HFF-Myc (cell line): ENCODE measurements at places on chromosomes 2 and 18.

DNA sequence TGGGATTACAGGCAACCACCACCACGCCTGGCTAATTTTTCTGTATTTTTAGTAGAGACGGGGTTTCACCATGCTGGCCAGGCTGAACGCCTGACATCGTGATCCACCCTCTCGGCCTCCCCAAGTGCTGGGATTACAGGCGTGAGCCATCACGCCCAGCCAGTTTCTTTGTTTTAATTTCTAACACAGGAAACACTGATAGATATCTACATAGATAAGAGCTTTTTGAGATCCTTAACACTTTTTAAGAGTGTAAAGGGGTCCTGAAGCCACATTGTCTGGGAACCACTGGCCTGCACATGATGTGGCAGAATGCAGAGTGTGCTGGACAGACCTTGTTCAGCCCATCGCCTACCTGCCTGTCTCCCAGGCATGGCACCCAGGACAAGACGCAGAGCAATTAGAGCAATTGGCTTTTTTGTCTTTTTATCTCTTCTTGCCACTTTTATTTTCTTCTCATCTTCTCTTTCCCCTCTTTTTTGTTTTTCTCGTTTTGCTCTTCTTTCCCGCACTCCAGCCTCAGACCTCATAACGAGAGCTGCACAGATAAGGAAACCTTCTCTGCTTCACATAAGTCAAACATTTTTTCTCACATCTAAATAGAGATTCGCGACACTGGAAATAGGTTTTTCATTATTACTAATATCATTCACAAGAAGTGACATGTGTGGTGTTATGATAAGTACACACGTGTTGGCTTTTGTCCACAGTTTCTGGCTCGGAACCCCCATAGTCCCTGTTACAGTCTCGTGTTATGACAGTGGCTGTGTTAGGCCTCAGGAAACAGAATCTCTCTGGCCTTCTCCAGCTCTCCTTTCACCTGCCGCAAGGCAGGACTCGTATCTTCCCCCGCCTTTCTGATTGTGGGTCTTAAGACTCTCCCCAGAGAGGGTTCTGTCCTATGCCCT, 25.2 kb upstream of the GPR55 start:
- DNase-seq, result no peak

GRCh38 chr2:169105476-169105875, 36.1 kb downstream of the DHRS9 start:
- no peak for DNase-seq

- DNase-seq, result no peak
Measured at GRCh38 chr2:110854355-110855081, 122.1 kb downstream of the ACOXL start.

- no peak for DNase-seq
Measured at GRCh38 chr18:25171334-25171733, 180.6 kb downstream of the ZNF521 start.

DNA sequence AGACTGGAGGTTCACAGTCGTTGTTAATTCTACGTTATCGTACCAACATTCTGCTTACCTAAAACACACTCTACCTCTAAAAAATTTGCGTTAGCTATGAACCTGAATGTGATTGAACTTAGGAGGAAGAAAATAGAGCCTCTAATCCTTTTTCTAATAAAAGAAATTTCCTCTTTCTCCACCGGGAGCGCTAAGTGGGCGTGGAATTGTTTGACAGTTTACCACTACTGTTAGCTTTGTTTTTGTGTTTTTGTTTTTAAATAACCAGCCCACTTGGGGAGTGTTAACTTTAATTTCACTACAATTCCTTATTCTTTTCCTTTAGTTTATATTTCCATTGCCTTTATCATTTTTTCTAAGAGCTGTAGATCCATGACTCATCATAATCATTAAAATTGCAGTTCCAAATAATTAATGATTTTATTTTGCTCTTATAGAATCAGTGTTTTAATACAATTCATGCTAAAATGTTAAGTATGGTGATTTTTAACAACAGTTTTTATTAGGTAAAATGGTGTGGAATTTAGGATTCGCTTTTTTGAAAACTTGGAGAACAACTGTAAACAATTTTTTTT, 55.0 kb upstream of the ITM2C start:
- no peak for DNase-seq

DNA sequence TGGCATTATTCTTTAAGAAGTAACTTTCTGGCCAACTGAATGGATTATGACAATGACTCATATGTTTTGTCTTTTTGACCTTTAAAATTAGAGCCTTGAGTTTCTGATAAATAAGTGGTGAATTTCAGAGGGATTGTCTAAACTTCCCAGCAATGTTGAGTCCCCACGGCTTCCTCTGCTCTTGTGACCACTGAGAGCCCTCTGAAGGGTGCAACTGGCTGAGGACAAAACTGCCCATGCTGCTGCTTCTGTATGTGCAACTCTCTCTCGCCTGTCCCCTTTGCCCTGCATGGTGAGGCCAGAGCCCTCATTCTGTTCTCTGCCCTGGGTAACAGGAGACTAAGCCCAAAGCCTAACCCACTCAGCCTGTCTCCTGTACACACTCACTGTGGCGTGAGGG, 52.7 kb upstream of the SLC14A1 start:
- DNase-seq, result no peak

DNA sequence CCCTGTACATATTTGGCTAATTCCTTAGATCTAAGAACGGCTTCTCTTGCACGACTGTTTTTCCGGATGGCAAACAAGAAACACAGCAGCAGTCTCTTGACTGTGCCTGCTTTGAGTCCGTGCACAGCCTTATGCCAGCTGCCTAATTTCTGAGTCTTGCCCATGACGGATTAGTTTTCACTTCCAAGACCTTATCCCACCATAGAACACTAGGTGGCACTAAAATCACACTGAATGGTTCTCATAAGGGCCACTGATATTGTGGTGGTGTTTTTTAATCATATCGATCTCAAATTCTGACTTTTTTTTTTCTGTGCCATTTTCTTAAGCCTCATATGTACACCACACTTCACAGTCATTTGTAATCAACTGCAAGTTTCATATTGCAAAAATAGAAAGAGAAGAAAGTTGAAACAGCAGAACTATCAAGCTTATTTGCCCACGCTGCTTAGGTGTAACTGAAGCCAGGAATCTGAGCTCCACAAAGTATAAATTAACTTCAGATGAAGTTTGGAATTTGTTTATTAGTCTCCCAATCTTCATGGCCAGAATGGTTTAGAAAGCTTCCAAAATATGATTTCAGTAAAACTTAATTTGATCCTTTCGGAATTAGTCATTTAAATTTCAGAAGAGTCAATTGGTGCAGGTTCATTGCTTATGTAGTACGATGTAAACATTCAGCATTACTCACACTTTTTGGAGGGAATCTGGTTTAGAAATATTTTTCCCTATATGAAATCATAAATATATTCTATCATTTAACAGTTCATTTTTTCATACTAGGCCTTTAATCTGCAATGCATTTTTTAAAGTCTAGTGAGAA, 45.5 kb upstream of the SCN7A start:
- DNase-seq, result peak; percentile 69

- DNase-seq, result no peak
Measured at GRCh38 chr2:142190805-142191204, 60.0 kb upstream of the LRP1B start.

GRCh38 chr18:58893388-58894099, 28.9 kb downstream of the ZNF532 start:
- DNase-seq, result no peak

DNA sequence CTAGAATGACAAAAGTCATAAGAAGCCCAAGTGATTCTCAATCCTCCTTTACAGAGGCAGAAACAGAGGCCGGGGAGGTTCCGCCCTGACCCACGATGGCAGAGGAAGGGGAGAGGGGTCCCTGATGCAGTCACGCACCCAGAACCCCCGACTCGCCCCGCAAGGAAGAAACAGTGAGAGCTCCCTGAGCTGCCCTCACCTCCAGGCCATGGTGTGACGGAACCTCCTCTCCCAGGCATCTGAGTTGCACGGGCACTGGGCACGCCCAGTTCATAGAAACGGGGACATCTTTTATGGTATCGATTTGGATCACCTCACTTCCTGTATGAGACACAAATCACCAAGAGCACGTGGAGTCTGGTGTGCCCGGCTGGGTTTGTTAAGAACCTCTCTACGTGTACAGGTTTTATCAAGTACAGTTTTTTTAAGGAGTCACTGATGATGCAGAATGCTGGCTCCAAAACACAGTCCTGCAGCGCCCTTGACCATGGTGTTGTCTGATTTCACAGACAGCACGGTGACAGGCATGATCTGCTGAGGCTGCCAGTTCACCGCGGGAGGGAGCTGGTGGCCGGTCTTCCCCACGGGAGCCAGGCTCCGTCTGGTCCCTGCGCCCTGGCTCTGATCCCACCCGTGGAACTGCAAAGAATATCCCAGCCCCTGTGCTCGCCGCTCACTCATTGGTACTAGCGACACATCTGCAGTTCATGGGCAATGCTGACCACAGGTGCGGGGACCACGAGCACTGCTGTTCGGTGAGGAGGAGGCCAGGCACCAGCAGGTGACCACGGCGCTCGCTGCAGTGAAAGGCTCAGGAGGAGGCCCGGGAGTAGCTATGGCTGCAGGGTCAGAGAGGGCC, 35.6 kb downstream of the PXDN start:
- DNase-seq, result no peak

GRCh38 chr2:113078350-113078839, 10.6 kb downstream of the IL1F10 start:
- DNase-seq, result no peak

DNA sequence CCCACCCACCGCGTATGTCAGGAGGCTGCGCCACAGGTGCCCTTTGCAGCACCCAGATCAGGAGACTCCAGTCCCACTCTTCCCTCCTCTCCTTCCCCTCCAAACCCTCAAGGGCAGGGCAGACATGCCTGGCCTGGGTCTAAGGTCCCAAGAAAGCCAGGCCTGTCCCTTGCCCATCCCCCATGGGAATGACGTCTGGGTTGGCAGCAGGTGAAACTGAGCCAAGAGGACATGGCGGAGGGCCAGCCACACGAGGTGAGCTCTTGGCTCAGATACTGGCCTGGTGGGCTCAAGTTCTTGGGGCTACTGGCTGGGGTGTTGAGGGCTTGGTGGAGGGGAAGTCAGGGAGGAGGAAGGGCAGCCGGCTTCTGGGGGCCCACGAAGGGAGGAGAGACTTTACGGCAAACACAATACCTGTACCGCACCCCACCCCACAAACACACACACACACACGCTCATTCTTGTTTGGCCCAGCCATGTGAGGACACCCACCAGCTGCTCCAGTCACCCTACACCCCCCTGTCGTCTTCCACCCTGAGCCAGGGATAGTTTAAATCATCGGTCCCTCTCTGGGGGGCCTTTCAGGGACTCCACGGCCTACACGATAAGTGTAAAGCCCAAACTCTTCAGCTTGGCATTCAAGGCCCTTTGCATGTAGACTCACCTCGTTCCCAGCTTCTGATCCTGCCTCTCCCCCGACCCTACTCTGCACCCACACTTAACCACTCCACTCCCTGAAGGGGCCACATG, 24.1 kb upstream of the TNS1 start:
- DNase-seq, result no peak

GRCh38 chr2:136195226-136195625, 77.3 kb upstream of the CXCR4 start:
- DNase-seq, result no peak

GRCh38 chr2:206627632-206628031, 14.7 kb upstream of the FAM237A start:
- no peak for DNase-seq

- DNase-seq, result no peak
Measured at GRCh38 chr2:101185656-101186055, 34.5 kb upstream of the TBC1D8 start.

GRCh38 chr2:143123911-143124310, 5.3 kb upstream of the ARHGAP15 start:
- no peak for DNase-seq

GRCh38 chr2:240441993-240442411, 6.5 kb downstream of the GPC1 start:
- DNase-seq, result no peak

- no peak for DNase-seq
Measured at GRCh38 chr2:195320413-195320973, 336.5 kb upstream of the SLC39A10 start.
